ENCODE measurements at places on chromosomes 16 and 17.
A peak's percentile ranks its signal among the peaks of the same experiment; 100 is the strongest.

DNA sequence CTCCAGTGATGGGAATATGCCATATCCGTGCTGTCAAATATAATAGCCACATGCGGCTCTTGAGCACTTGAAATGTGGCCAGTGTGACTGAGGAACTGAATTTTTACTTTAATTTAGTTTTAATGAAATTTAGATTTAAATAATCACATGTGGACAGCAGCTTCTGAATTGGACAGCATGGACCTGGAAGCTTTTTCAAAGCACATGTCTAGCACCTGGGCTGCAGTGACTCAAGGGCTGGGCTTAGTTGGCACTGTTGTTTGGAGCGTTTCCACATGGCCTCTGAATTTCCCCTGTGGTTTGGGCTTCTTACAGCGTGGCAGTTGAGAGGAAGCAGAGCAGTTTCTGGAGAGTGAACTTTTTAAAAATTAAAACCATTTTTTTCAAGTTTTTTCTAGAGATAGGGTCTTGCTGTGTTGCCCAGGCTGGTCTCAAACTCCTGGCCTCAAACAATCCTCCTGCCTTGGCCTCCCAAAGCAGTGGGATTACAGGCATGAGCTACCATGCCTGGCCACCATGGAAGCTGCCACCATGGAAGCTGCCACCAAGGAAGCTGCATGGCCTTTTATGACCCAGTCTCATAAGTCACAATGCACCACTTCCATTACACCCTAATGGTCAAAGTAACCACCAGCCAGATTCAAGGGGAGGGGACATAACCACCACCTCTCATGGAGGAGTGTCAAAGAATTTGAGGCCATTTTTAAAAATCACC lies 6.7 kb upstream of the TOB1 start:
- H3K4me3 ChIP-seq: no peak overlapping the region
- H3K27me3 ChIP-seq: no peaks in the 10 kb centered on the region
- DNase-seq: peak; percentile 75
- H3K4me1 ChIP-seq: peaks cover 35% of the 10 kb centered on the region
- peak overlapping the region; percentile 76 for H3K27ac ChIP-seq

DNA sequence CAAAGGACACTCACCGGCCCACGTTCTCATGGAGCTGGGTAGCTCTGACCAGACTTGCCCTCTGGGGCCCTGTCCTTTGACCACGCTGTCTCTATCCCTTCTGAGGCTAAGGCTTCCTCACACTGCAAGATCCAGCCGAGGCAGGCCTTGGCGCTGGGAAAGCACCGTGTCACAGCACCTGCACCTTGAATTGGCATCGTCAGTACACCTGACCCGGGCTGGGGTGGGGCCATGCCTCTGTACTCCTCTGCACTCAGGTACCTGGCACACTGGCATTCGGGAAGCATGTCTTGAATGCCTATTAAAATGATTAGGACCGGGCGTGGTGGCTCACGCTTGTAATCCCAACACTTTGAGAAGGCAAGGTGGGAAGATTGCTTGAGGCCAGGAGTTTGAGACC lies 6.0 kb downstream of the TBC1D24 start:
- no peak overlapping the region for H3K4me3 ChIP-seq
- no peaks in the 10 kb centered on the region for H3K27me3 ChIP-seq
- H3K27ac ChIP-seq: peak overlapping the region; percentile 75
- H3K4me1 ChIP-seq: peaks cover 85% of the 10 kb centered on the region
- peak; percentile 95 for DNase-seq
- no peaks in the 10 kb centered on the region for H3K36me3 ChIP-seq

DNA sequence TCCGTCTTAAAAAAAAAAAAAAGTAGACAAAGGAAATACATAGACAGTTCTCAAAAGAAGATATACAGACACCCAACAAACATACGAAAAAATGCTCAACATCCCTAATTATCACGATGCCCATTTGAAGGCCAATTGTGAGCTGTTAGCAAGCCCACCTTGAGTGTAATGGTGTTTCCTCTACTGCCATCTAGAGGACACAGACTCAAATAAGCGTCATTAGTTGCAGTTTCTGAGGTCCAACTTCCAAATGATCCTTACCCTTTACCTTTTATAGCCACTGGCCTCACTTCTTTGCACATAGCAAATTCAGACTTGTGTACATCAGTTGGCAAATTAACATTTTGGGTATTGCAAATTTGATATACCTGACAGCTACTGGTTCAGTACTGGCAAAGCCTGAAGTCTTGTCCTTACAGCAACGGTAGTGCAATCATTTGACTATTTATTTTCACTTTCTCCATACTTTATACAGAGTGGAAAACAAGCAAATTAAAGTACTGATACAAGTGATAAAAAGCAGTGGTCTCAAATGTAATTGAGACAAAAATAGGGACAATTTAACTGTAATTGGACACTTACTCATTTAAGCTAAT lies 536.3 kb upstream of the EEF2KMT start:
- H3K36me3 ChIP-seq: no peaks in the 10 kb centered on the region
- H3K4me1 ChIP-seq: no peaks in the 10 kb centered on the region
- DNase-seq: no peak
- H3K27ac ChIP-seq: no peak overlapping the region
- no peaks in the 10 kb centered on the region for H3K27me3 ChIP-seq

DNA sequence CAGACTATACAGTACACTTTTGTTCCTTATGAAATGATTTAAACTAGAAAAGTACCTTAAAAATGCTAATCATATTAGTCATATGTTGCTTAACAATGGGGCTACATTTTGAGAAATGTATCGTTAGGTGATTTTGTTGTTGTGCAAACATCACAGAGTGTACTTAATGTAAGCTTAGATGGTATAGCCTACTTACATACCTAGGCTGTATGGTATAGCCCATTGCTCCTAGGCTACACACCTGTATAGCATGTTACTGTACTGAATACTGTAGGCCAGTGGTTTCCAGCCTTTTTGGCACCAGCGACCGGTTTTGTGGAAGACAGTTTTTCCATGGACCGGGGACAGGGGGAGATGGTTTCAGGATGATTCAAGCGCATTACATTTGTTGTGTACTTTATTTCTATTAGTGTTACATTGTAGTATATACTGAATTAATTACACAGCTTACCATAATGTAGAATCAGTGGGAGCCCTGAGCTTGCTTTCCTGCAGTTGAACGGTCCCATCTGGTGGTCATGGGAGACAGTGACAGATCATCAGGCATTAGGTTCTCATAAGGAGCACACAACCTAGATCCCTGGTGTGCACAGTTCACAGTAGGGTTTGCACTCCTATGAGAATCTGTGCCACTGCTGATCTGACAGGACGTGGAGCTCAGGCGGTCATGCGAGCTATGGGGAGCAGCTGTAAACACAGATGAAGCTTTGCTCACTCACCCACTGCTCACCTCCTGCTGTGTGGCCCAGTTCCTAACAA lies 35.0 kb upstream of the MRC2 start:
- no peaks in the 10 kb centered on the region for H3K4me1 ChIP-seq
- no peak overlapping the region for H3K27ac ChIP-seq
- no peak for DNase-seq
- H3K27me3 ChIP-seq: no peaks in the 10 kb centered on the region
- H3K4me3 ChIP-seq: no peak overlapping the region

- no peak overlapping the region for H3K27ac ChIP-seq
- DNase-seq: no peak
- H3K36me3 ChIP-seq: no peaks in the 10 kb centered on the region
- no peaks in the 10 kb centered on the region for H3K27me3 ChIP-seq
- no peaks in the 10 kb centered on the region for H3K4me1 ChIP-seq
Observed at GRCh38 chr17:28457890-28458289, 15.6 kb upstream of the SLC13A2 start.
